ENCODE measurements at places on chromosomes 16 and 17.

GRCh38 chr16:30534368-30535105 lies at the start of gene ZNF747:
TSS of gene ZNF747 (minus strand) at chr16:30534858. CDS start at chr16:30534679, 179 bp downstream.
- peak; percentile 89 for DNase-seq

- no peak for DNase-seq
These were observed 4.4 kb downstream of the CFAP97D1 start for GRCh38 chr17:43784628-43785101.

DNA sequence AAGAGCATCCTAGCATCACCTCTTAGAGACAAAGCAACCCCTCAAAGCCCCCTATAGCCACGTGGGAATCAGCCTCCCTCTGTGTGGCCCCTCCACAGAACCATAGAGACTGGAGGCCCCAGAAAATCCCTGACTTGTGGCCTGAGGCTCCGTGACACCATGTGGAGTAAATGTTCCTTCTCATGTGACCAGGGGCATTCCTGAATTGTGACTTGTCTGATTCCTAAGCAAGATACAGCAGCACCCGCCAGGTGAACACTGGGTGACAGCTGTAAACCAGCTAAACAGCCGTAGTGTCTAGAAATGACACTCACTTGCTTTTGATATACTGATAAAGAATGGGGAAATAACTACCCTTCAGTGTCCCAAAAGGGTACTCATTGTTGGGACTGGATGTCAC lies 79.0 kb downstream of the DYNLRB2 start:
- no peak for DNase-seq

- no peak for DNase-seq
These were observed 54.4 kb upstream of the PABPN1L start for GRCh38 chr16:88920618-88921590.

DNA sequence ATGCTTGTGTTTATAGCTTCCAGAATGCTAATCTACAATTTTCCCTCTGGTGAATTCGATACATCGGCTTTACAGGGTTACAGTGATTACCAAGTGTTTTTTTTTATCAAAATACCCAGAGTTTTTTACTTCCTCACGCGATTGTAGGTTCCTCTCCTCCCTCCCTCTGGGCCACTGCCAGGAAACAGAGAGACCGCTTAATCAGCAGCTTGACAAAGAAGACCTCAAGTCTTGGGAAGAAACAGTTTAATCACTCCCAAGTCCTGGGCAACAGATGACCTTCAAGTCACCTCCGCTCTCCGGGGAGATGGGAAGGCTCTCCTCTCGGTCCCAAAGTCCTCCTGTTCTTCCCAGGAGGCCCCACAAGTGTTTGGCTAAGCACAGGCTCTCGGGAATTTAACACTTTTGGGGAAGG lies 23.5 kb downstream of the SMTNL2 start:
- no peak for DNase-seq

GRCh38 chr16:11384956-11385586 lies 39.8 kb downstream of the RMI2 start:
- no peak for DNase-seq

- DNase-seq = no peak
These were observed 9.2 kb downstream of the SUMO2 start for GRCh38 chr17:75173526-75173925.

DNA sequence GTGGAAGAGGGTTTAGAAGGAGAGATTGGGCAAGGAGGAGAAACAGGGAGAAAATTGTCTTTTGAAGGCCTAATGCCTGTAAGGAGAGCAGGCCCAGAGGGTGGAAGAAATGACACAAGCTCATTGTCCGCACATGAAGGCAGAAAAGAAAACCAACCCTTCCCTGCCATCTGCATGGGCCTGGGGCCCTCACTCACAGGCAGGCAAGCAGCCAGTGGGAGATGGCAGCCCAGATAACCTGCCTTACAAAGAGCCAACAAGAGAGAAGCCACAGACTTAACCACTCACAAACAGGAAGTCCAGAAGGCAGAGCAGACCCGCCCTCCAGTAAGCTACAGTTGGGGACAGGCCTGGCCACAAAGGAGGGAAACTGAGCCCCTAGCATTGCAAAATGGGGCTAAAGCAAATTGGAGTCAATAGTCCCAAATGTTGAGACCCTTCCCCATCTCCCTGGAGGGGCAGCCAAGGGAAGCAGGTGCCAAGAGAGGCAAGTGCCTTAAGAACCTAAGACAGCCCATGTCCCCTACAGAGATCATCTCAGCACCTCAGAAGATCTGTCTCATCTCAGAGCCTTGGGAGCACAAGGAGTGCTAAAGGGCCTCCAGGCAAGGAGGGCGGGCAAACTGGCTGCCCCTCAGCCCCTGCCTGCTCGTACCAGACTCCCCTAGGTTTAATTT lies 7.3 kb upstream of the TSPOAP1 start:
- DNase-seq = peak; percentile 84

- no peak for DNase-seq
These were observed 18.8 kb upstream of the TMEM220 start for GRCh38 chr17:10748531-10749181.

- DNase-seq = no peak
These were observed 21.5 kb upstream of the PSMD7 start for GRCh38 chr16:74275031-74275636.

- DNase-seq = peak; percentile 67
These were observed 1.4 kb downstream of the RHBDL1 start for GRCh38 chr16:676913-677312.

GRCh38 chr16:2447920-2448583 lies 11.9 kb upstream of the TEDC2 start:
- no peak for DNase-seq

DNA sequence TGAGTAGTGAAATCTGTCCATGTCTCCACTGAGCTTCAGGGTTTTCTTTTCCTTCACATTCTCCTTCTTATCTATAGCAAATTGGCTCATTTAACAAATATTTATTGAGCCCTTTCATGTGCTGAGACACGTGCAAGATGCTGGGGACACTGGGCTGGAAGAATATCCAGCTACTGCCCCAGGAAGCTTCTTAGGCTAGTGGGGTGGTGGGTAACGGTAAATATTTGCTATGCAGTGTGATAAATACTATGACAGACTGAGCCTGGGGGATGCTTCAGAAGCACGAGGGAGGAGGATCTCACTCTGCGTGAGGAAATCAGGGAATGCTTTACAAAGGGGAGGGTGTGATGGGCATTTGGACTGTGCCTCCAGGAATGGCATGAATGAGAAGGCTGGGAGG lies 524.1 kb downstream of the GRIN2A start:
- DNase-seq = no peak

DNA sequence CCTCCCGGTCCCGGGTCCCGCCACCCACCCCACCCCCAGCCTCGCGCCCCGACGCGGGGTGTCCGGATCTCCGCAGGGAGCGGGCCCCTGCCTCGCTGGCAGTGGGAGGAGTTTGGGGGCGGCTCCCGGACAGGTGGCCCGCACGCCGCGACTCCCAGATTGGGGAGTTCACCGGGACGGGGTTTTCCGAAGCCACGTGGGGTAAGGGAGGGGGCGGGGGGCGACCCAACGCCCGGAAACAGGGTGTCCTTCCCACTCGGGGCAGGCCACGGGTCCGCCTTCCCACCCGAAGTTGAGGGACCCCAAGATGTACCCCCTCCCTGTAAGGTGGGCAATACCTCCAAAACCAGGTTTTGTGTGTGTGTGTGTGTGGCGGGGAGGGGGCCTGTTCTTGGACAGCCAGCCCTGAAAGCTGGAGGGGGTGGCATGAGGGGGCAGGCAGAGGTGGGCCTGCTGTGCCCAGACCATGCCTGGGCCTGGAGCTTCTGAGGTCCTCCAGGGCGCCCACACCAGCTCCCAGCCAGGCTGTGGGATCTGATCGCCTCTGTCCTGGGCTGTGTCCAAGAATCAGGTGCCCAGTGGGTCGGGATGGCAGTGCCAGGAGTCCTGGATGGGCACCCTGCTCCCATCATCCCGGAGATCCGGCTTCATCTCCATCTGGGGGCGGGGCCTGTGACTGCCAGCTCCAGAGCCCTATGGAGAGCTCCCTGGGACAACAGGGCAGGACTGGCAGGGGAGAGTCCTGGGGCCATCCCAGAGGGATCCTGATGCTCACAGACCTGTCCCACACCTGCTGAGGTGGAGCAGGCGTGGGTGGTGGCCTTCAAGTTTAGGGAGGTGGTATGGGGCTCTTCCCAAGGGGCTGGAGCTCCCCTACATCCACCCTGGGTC lies 767 bp downstream of the SYNGR2 start:
- DNase-seq = peak; percentile 52

GRCh38 chr17:29885031-29885640 lies 44.9 kb downstream of the SSH2 start:
- DNase-seq = no peak

- no peak for DNase-seq
These were observed 14.6 kb upstream of the CIBAR2 start for GRCh38 chr16:85126705-85127378.

DNA sequence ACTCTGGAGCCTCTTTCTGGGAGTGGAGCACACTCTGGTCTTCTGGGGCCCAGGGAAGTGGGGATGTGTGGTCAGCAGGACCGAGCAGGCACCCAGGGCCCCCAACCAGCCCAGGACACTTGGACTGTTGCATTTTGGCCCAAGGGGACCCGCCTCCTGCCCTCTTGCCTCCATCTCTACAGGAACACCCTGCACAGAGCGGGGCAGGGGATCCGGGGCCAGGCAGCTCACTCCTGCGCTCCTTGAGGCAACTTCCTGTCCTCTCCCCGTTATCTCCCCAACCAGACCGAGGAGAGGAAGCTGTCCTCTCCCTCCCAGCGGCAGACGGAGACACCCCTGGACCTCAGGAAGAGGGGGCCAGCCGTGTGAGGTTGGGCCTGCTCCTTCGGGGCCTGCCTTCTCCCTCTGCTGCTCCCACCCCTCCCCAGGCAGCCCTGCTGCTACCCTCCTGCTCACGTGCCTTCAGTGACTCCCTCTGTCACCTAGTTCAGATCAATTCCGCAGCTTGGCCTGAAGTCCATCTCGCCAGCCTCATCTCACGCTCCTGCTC lies 10.0 kb upstream of the ATP2A3 start:
- no peak for DNase-seq

- DNase-seq = no peak
These were observed 56.2 kb downstream of the TK2 start for GRCh38 chr16:66493490-66494401.

DNA sequence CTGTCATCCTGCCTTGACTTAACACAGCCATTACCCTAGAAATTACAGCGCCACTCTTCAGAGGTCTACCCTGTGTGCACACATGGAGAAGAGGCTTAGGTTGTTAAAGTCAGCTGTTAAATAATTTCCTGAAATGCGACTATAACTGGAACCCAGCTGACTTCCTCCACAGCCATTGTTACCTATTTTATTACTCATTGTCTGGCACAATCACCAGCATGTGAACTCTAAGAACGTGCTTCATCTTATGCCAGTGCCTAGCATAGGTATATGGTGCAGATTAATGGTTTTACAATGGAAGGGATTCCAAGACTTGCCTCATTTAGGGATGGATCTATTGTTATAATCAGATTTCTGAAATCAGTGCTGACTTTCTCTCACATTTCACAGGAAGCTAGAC lies 11.9 kb downstream of the RDM1 start:
- no peak for DNase-seq

DNA sequence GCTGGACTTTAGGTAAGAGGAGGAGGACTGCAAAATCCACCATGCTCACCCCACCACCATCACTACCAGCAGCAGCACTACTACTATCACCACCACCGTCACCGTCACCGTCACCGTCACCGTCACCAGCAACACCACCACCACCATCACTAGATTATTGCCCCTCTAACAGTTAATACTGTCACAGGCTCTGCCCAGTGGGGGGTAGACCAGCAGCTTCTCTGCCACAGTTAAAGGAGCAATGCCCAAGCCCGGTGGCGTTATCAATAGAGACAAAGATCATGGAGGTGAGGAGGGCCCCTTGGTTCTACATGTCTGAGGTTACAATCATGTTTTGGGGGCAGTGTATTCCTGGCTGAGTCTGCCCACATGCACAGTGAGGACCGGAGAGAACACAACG lies 184.4 kb upstream of the DYNLRB2 start:
- DNase-seq = no peak

GRCh38 chr16:78040396-78040795 lies 18.0 kb downstream of the CLEC3A start:
- DNase-seq = no peak

GRCh38 chr17:2564877-2565276 lies 28.6 kb upstream of the PAFAH1B1 start:
- DNase-seq = no peak

DNA sequence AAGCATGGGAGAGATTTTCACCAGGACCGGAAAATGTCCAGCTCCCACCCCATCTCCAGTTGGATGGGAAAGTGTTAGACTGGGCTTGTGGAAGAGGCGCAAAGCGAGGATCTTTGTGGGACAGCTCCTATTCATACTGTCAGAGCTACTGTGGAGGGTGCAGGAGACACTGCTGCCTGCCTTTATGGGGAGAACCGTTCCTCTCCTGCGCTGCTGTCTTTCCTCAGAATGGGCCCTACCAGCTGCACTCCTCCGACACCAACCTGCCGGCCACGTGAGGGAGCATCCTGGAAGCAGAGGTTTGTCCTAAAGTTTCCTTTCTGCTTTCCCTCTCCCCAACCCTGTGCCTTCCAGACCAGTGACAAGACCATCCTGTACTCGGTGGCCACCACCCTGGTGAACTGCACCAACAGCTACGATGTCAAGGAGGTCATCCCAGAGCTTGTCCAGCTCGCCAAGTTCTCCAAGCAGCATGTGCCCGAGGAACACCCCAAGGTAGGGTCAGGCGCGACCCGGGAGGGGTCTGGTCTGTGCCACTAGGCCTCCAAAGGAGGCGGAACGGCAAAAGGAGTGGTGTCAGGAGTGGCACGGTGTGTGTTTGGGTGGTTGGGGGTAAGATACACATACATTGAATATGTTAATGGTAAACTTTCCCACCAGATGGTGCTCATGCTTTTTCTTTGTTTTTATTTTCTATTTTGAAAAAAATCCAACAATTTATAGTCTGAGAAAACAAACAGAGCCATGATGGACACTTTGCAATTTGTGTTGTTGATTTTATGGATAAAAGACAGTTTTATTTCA lies 23.0 kb downstream of the SLC35G3 start:
- peak; percentile 66 for DNase-seq

- DNase-seq = no peak
These were observed 616.0 kb upstream of the CDH11 start for GRCh38 chr16:65737831-65738230.

- no peak for DNase-seq
These were observed 16.8 kb downstream of the MARCHF10 start for GRCh38 chr17:62791235-62791734.

- DNase-seq = no peak
These were observed 14.0 kb downstream of the SGSM2 start for GRCh38 chr17:2351269-2351668.

Measured in central memory CD4-positive, alpha-beta T cell (primary cell).